ENCODE measurements at places on chromosomes 4 and X. TPM values are rescaled to one million over a fixed set of nuclear protein-coding genes. Genes with fewer than 3 reads are reported as not detected.

The ZFYVE28 gene
- 2.7 TPM for total RNA-seq

The KLB gene
- total RNA-seq, result 0.15 TPM

The GLRB gene
- 0.88 TPM for total RNA-seq

The GLRA2 gene
- total RNA-seq, result not detected

The MID1 gene
- 59.8 TPM for total RNA-seq

The GNL3L gene
- total RNA-seq, result 25.7 TPM

The FRAS1 gene
- total RNA-seq, result 3.4 TPM

The C4orf50 gene
- total RNA-seq, result not detected

The ERVMER34-1 gene
- 1.2 TPM for total RNA-seq

The TXLNG gene
- total RNA-seq, result 15.3 TPM

The USP11 gene
- 51.9 TPM for total RNA-seq

The CT45A10 gene
- 0.23 TPM for total RNA-seq

The EFHC2 gene
- total RNA-seq, result 0.18 TPM

The ZNF157 gene
- not detected for total RNA-seq

The IL2 gene
- not detected for total RNA-seq

The NR3C2 gene
- not detected for total RNA-seq

The RADX gene
- 0.05 TPM for total RNA-seq

The HTT gene
- total RNA-seq, result 14.3 TPM

The GLUD2 gene
- 2.9 TPM for total RNA-seq

The CSAG1 gene
- 0.38 TPM for total RNA-seq

The NHSL2 gene
- 0.38 TPM for total RNA-seq

The ARHGAP4 gene
- total RNA-seq, result 1.4 TPM

The ELF2 gene
- 12.8 TPM for total RNA-seq

The TRAM1L1 gene
- total RNA-seq, result 0.32 TPM

The SPIN2A gene
- 0.15 TPM for total RNA-seq

The ARHGAP6 gene
- not detected for total RNA-seq

The TBX22 gene
- total RNA-seq, result not detected

The PIR gene
- total RNA-seq, result 54.4 TPM

The CCDC158 gene
- 0.03 TPM for total RNA-seq

The TLR3 gene
- 0.46 TPM for total RNA-seq

The MAGEB17 gene
- total RNA-seq, result not detected

The TRIM75 gene
- total RNA-seq, result not detected

The FAM120C gene
- total RNA-seq, result 5.4 TPM

Measured in A549 treated with DMSO at 1 μM for 4 hours (cell line).